Stimulated activated CD8-positive, alpha-beta memory T cell treated with anti-CD3 and anti-CD28 coated beads, Interleukin-2, amount 100 ng/mL, for 48 hours (primary cell): ENCODE measurements at places on chromosomes 16 and 17.

GRCh38 chr16:89320782-89321501 is 103.4 kb downstream of the ZNF778 start:
- DNase-seq = no peak

DNA sequence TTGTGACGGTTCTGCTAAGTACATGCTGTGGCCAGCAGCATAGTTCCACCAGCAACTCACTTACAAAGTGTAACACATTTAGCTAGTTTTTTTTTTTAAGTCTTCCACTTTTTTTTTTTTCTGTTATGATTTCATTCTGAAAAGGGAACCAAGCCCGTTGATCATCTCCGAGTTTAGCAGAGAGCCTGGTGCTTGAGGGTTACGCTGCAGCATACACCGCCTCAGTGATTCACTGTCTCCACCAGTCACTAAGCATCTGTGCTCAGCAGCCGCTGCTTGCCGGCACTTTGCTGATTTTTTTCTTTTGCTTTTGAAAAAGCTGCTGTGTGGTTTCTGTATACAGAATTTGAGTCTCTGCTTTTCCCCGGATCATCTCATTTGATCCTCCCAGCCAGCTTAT is 194.5 kb upstream of the CDH13 start:
- no peak for DNase-seq

DNA sequence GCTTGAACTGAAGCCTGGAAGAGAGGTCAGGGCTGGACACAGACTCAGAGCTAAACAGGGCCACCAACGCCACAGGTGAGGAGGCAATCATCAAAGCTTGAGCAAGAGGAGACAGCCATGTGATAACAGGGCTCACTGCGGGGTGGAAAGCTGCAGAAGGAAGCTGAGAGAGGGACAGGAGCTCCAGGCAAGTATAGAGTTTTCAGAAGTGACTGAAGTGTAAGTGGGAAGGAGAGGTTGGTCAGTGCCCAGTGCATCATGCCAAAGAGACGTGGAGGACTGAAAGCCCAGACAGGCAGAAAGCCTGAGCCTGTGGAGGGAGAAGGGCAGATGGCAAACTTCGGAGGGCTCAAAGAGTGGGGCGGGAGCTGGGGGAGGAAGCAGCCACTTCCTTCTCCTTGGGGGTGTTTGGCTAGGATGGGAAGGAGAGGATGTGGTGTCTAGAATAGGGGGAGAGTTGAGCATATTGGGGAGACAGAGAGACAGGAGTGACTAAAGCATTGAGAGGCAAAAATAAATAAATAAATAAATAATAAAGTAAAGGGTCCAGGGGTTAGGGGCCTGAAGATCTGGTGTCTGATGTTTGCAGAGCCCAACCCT is 2.6 kb downstream of the KIFC3 start:
- DNase-seq = no peak

DNA sequence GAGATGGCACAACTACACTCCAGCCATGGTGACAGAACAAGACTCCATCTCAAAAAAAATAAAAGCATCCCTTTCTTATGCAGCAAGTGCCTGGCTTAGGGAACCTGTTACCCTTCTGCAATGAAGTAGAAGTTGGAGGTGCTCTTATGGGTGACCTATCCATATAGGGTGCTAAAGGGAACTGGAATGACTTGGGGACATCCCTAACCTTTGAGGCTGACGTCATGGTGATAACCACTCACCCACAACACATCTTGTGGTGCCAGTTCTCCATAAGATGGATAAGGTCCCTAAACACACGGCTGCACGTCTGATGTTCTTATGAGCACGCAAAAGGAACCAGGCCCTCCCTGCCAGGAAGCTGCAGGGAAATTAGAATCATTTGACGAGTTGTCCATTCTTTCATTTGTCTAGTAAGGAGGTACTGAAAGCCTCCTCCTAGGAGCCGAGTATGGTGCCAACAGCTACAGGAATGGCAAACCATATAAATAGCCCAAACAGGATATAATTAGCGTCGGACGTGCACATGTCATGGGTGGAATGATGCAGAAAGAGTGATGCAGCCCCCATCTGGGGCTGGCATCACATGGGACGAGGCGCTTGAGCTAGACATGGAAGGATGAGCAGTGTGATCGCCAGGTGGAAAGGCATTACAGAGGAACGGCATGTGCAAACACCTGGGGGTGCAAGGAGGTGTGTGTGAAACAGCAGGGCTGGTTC is 52.5 kb downstream of the ARHGAP27 start:
- no peak for DNase-seq

DNA sequence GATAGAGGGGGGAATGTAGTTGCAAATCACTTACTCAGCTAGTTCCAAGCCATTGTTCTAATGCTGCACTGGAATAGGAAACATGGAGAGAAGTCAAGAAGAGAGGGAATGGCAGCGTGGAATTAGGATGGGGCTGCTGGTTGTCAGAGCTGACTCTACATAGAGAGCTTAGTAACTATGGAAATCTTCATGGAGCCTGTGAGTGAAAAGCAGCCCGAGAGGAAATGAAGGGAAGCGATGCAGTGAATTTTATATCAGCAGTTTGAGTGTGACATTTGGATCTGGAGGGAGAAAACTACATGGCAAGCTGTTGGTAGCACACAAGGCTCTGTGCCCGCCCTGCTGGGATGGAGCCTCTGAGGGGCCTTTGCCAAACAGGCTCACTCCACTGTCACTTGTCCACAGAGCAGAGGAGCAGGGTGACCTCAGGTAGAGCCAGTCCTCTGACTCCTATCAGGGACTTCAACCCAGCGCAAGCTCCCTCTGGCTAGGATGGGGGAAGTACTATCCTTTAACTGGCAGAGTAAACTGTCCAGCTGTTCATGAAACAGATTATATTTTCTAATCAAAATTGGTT is 27.9 kb upstream of the PMFBP1 start:
- DNase-seq = no peak
